ENCODE measurements at places on chromosomes 2 and 18.

DNA sequence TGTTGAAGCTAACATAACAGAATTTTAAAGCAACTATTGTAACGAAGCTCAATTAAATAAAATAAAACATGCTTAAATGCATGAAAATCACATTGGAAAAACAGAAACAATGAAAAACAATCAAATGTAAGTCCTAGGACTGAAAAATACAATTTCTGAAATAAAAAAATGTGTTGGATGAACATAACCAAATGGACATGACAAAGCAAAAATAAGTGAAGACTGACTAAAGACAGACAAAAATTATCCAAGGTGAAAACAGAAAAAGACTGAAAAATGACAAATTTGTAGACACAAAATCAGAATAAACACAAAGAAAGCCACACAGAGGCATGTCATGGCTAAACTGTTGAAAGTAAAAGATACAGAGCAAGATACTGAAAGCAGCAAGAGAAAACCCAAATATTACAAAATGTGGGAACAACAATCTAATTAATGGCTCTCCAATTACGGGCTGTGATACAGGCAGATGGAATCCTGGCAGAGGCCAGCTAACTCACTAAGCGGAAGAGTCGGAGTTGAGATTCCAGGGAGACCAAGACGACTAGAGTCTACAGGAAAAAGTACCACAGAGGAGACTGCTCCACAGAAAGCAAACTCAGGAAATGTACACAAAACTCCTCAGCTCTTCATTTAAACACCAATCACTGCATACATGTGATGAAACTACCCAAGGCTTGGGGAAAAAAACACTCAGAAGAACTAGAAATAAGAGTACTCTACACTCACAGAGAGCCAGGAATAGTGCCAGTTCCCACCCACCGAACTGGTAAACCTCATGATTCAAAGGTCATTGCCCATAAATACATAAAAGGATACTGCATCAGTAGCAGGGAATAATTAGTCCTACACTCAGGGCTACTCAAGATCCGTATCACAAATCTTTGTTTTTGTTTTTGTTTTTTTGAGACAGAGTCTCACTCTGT lies 83.6 kb downstream of the ATAD2B start:
- no peak for DNase-seq

- DNase-seq, result no peak
These were observed 63.2 kb downstream of the ASAP2 start for GRCh38 chr2:9269695-9270360.

DNA sequence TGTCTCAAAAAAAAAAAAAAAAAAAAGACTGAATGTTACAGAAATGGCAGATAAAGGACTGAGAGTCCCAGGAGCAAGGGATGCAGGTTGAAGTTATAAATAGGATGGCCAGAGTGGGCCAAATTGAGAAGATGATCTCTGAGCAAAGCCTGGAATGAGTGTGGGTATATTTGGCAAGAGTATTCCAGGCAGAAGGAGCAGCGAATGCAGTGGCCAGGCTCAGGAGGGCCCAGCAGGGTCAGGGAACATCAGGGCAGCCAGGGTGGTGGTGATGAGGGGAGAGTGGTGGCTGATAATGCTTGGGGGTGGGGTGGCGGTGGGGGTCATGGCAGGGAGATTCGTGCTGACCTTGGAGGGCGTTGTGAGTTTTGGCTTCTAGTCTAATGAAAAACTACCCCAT lies 141.3 kb upstream of the AGAP1 start:
- DNase-seq, result no peak

DNA sequence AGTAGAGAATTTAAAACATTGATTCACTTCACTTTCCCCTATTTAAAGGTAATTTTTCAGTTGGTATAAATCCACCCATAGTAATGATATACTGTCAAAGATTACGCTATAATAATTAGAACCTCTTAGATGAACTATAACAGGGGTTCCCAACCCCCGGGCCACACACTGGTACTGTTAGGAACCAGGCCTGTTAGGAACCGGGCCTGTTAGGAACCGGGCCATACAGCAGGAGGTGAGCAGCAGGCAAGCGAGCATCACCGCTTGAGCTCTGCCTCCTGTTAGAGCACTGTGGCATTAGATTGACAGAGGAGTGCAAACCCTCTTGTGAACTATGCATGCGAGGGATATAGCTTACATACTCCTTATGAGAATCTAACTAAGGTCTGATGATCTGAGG lies 34.0 kb upstream of the CD302 start:
- DNase-seq, result no peak

DNA sequence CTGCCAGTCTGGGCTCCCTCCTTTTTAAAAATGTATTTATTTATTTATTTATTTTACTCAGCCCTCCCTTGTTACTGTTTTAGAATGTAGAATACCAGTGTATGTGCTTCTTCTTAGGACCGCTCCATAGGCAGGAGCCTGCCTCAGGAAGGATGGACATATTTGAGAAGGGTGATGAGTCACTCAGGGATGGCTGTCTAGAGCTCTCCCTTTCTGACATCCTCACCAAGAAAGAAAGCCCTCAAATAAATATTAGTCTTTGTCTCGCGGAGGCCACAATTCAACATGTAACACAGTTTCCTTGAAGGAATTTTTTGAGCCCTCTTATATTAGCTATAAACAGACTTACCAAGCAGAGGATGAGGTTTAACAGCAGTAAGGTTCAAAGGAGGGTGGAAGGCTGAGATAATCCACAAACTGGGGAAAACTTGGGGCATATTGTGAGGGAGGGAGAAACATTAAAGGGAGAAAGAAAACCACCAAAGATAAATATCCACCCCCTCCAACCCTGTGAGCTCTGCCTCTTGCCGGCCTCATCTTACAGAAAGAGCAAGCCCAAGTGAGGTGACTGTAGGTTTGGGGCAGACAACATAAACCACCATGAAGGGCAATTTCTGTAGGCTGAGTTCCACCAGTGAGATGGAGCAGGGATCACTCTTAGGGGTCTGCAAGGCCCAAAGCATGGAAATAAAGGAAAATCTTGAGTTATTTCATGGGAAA lies 163.4 kb downstream of the LRRTM1 start:
- DNase-seq, result no peak

- no peak for DNase-seq
These were observed 66.0 kb upstream of the ITGB6 start for GRCh38 chr2:160266037-160266551.

GRCh38 chr2:132437852-132438669 lies 21.5 kb downstream of the GPR39 start:
- DNase-seq, result no peak

GRCh38 chr2:10892796-10893350 lies 18.9 kb upstream of the KCNF1 start:
- DNase-seq, result no peak

DNA sequence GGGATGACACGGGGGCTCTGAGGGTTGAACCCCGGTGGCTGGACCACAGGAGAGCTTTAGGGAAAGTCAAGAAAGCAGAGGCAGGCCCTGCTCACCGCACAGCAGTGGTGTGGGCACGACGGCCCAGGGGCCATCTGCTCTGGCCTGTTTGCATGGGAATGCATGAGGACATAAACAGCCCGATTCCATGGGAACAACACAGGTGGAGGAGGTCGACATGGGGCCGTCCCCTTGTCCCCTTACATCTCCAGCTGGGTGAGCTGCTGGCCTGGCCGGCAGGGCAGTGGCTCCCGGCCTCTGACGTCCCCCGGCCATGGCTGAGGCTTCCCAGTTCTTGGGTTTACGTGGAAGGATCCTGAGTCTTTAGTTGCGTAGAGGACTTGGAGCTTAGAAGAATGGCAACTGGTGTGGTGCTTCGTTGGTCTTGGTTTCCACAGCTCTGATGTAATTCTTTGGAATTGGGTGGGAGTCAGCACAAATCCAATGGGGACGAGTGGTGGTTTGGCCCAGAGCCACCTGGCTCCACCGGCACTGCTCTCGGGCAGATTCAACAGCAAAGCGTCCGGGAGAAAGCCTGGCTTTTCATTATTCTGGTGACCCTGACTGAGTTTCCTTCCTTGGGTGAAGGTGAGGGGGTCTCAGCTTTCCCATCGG lies 98.3 kb upstream of the HDAC4 start:
- DNase-seq, result peak; percentile 11

DNA sequence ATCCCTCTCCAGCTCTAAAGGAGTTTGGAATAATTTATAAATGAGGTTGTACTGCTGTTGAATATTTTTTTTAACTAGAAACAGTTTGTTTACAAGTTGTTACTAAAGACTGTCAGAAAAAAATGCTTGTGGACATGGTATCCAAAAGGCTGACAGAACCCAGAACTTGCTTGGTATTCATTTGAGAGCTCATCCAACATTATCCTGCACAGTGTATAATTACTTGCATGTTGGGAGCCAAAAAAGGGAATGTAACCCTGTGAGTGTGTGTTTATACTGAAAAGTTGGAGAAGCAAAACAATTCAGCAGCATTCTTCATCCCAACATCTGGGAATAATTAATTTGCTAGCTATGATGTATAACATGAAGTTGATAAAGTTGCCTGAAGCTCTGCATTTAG lies 42.1 kb upstream of the EHBP1 start:
- no peak for DNase-seq

DNA sequence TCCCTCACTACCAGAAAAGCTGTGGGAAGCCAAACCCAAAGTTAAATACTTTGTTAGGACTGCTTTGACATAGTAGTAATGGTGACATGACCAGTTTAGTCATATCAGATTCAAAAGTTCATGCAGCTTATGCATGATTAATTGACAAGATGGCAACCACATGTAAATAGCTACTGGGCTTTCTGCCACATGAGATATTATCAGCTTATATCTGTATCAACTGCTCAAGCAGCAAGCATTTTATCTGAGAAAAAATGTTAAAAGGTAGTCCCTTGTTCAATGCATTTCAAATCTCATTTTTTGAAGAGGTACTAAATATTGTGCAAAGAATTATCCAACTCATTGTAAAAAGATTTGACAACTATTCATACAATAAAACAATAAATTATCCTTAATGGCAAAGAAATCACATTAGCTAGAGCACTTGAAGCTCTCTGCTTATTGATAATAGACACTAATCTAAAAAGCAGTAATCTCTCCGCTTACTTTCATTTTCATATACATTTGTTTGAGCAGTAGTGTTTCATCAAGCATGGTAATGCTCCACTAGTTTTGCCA lies 993.6 kb upstream of the NXPH2 start:
- DNase-seq, result no peak

DNA sequence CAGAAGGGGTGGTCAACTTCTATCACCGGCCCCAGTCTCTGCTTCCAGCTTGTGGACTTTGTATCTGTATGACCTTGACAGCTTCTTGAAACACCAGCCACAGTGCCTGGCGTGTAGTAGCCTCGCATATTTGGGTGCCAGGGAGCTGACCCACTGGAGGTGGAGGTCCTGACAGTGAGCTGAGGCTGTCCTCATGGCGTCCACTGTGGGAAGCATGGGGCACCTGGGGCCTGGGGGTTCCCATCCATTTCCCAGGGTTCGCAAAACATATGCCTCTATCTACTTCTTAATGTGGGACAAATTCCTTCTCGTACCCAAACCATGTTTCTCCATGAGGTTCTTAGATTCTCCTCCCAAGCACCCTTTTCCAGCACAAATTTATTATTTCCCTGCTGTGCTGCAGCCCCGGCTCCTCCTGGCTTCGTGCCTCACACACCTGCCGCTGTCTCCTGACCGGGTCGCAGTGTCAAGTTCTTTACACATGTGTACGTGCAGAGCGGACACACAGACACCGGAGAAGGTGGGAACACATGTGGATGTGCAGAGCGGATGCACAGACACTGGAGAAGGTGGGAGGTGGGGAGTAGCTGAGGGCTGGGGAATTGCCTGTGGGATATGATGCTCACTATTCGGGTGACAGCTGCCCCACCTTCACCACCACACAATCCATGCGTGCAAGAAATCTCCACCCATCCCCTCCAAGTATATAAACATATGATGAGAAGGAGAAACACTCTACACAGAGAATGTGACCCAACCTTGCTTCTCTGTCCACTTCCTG lies 23.4 kb downstream of the TMEM18 start:
- no peak for DNase-seq

GRCh38 chr2:158089322-158089721 lies 12.4 kb upstream of the UPP2 start:
- DNase-seq, result no peak

GRCh38 chr2:226802573-226802972 lies 3.0 kb upstream of the IRS1 start:
- DNase-seq, result peak; percentile 81

DNA sequence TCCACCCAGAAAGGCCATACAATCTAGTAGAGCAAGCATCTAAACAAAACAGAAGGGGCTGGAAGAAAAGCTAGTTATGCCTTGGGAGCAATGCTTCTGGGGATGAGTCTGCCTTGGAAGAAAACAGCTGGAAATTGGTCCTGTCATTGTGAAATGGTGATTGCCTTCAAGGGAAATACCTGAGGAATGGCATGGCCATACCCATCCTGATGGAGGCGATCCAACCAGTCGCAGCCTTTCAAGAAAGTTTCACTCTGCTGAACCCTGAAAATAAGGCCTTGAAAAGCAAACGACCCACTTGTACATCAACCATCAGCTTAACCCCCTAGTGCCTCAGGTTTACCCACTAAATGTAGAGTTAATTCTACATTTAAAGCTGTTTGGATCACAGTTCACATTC lies 72.6 kb upstream of the PID1 start:
- DNase-seq, result no peak

DNA sequence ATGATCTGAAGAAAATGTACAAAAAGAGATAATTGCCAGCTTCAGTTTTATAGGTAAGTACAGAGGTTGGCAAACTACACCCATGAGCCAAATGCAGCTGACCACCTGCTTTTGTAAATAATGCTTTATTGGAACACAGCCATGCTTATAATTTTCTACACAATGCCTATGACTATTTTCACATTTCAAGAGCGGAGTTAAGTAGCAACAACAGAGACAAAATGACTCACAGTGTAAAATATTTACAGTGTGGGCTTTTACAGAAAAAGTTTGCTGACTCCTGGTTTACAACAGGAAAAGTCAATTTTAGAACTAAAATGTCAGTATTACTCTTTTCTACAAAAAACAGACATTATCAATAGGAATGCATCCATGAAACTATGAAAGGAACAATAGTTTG lies 26.0 kb downstream of the CWC22 start:
- peak; percentile 45 for DNase-seq
